ENCODE measurements at places on chromosomes 11 and 22. TPM values are rescaled to one million over a fixed set of nuclear protein-coding genes. Genes with fewer than 3 reads are reported as not detected.

DNA sequence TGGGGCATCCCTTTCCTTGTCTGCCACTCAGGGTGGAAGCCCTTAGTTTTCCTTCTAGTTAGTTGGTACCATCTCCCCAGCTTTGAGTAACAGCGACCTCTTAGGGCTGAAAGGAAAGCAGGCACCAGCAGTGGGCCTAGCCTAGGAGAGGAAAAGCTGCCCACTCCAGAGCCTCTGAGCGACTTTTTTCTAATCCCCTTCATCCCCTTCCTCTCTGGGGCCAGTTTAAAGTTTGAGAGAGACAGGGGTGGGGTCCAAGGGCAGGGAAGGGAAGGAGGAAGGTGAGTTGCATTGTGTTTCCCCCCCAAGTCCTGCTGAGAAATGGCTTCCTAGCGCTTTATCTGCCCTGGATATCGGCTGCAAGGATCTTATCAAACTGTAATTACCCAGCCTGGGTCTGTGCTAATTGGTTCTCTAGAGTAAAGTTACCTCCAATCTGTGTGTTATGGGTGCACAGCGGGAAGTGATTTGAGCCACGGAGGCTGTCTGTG lies 573.9 kb upstream of the CADM1 start:
- peak; percentile 41 for DNase-seq

DNA sequence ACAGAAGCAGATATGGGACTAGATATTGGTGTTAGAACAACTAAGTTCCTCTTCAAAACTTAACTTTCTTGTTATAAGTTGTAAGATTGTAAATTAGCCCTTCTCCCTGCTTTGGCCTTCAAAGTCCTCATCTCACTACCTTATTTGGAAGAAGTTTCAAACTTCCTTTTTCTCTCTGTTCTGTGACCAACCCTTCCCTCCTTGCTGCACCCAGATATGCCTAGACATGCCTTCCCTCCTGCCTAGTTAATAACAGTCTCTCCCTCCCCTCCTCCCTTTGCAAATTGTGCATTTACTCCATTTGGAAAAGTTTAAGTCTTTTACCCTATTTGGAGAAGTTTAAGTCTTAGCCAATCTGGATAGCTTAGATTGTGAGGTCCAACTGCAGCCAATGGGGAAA lies 4.9 kb downstream of the OR52K2 start:
- DNase-seq, result no peak

- peak; percentile 21 for DNase-seq
Measured at GRCh38 chr11:22920939-22921565, 60.8 kb upstream of the CCDC179 start.

GRCh38 chr11:14413307-14414069 lies 54.5 kb upstream of the RRAS2 start:
- DNase-seq, result peak; percentile 64

CCDC73 gene
- not detected for total RNA-seq

PDGFB gene
- total RNA-seq, result 9.2 TPM

TRIM51 gene
- total RNA-seq, result not detected

OR2AT4 gene
- total RNA-seq, result not detected

KRTAP5-11 gene
- not detected for total RNA-seq
